ENCODE measurements at places on chromosomes 1 and 21.
A peak's percentile ranks its signal among the peaks of the same experiment; 100 is the strongest.

GRCh38 chr21:20040768-20041167, 957.4 kb upstream of the NCAM2 start:
- H3K4me3 ChIP-seq: no peak overlapping the region
- H3K27me3 ChIP-seq: no peaks in the 10 kb centered on the region

DNA sequence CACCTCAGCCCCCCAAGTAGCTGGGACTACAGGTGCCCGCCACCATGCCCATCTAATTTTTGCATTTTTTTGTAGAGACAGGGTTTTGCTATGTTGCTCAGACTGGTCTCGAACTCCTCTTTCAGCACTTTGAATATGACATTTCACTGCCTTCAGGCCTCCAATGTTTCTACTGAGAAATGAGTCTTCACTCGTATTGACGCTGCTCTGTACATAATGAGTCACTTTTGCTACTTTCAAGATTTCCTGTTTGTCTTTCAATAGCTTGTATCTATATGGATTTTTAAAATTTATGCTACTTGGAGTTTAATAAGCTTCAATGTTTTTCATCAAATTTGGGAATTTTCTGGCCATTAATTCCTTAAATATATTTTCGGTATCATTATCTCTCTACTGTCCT, 64.7 kb downstream of the GORAB start:
- no peak overlapping the region for H3K27ac ChIP-seq
- DNase-seq: no peak
- no peaks in the 10 kb centered on the region for H3K36me3 ChIP-seq
- no peaks in the 10 kb centered on the region for H3K4me1 ChIP-seq
- no peak overlapping the region for H3K4me3 ChIP-seq

- no peak for DNase-seq
- no peaks in the 10 kb centered on the region for H3K27me3 ChIP-seq
- H3K27ac ChIP-seq: no peak overlapping the region
- H3K36me3 ChIP-seq: 0 out of 2 replicates have a peak, but pooled peaks cover 3% of the 10 kb centered on the region
- peak overlapping the region; percentile 1 for H3K4me3 ChIP-seq
These were observed 501 bp downstream of the FBXO6 start for GRCh38 chr1:11664336-11665065.

DNA sequence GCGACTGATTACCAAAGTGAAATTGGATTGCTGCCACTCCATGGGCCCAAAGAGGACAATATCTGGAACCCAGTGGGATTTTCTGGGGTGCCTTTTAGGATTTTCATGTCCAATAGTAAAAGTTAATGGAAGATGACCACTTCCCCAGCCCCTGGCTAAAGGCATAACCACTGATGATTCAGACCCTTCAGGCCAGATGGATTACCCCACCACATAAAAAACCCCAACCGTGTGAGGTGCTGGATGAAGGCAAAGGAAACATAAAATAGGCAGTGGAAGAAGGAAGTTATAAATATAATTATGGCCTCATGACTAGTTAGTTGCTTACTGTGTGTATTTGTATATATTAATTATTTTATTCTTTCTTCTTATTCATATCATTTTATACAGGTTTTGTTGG, 40.2 kb upstream of the IL10 start:
- H3K4me3 ChIP-seq: no peak overlapping the region
- no peaks in the 10 kb centered on the region for H3K4me1 ChIP-seq
- no peak for DNase-seq

GRCh38 chr1:53087332-53088285, 25.6 kb downstream of the PODN start:
- no peak overlapping the region for H3K27ac ChIP-seq
- no peak overlapping the region for H3K4me3 ChIP-seq
- DNase-seq: no peak
- peaks cover 1% of the 10 kb centered on the region for H3K36me3 ChIP-seq

DNA sequence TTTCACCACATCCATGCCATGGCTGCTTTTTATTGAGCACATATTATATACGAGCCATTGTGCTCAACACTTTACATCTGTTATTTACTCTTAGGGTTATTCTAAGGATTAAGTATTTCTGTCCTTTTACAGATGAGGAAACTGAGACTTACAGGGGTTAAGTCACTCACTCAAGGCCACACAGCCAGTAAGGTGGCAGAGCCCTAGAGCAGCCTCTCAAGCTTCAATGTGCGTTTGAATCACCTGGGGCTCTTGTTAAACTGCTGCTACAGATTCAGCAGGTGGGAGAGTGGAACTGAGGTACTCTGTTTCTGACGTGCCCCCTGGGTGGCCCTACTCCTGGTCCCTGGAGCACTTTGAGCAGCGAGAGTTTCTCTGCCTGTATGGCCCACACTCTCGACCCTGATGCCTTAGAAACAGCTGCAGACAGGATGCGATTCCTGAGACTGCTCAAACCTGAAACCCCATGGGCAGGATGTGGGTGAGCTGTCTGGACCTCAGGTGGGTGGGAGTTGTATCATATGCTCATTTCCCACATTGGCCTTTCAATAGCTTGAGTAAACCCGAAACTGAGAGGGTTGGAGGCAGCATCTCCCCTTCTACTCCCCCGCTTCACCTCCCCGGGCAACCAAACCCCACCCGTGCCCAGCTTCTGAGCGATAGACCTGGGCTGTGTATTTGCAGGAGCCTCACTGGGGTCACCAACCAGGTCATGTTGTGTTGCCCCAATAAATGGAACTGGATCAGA, 59.3 kb downstream of the MAN1C1 start:
- H3K4me1 ChIP-seq: no peaks in the 10 kb centered on the region
- no peak overlapping the region for H3K4me3 ChIP-seq
- DNase-seq: no peak

DNA sequence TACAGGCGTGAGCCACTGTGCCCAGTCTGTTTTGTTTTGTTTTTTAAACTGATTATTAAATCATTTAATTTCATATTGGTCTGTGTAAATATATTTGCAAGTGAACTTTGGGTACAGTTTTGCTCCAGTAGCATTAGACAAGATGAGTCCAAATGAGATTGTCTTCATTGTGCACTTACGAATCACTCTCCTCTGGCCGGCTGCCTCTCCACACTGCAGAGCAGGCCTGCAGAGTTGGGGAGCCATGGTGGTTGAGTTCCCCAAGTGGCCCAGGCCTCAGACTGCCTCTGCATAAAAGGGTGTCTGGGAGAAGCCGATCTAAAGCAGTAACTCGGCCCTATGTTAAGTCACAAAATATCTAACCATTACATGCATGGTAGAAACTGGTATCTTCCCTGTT, 74.8 kb downstream of the ATP5PO start:
- no peaks in the 10 kb centered on the region for H3K4me1 ChIP-seq
- H3K36me3 ChIP-seq: no peaks in the 10 kb centered on the region
- DNase-seq: no peak
- H3K27ac ChIP-seq: no peak overlapping the region
- H3K27me3 ChIP-seq: no peaks in the 10 kb centered on the region
- H3K4me3 ChIP-seq: no peak overlapping the region

DNA sequence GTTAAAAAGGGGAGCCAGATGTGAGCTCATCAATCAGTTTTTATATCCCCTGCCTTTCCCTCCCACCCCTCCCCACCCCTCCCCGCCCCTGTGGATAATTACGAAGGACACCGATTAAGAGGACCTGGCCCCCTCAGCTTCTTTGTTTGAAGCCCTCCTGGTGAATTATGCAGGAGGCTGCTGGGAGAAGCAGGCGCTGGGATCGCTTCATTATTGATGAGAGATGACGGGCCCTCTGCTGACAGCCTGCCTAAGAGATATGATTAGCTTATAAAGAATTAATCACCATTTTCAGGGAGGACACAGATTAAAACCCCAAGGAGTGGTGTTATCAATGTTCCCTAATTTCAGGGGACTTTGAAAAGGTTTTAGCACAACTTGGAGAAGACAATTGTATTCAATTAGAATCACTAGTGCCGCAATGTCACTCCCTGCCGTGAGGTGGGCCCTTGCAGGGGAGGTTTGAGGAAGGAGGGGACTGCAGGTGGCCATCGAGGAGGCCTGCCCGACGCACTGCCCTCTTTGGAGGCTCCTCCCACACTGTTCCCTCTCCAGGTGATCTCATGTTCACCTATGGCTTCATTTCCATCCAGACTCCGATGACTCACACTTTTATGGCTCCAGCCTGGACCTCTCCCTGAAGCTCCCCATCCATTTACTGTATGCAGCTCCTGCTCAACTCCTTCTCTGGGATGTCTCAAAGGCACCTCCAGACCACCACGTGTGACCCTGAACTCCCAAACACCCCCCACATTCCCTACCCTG, 67.0 kb upstream of the KLHDC7A start:
- no peaks in the 10 kb centered on the region for H3K27me3 ChIP-seq
- 0 out of 2 replicates have a peak, but pooled peaks cover 3% of the 10 kb centered on the region for H3K36me3 ChIP-seq
- H3K4me1 ChIP-seq: peaks cover 7% of the 10 kb centered on the region

GRCh38 chr1:51313961-51314777, 16.2 kb downstream of the TTC39A start:
- no peaks in the 10 kb centered on the region for H3K27me3 ChIP-seq
- H3K27ac ChIP-seq: no peak overlapping the region
- no peak overlapping the region for H3K4me3 ChIP-seq

DNA sequence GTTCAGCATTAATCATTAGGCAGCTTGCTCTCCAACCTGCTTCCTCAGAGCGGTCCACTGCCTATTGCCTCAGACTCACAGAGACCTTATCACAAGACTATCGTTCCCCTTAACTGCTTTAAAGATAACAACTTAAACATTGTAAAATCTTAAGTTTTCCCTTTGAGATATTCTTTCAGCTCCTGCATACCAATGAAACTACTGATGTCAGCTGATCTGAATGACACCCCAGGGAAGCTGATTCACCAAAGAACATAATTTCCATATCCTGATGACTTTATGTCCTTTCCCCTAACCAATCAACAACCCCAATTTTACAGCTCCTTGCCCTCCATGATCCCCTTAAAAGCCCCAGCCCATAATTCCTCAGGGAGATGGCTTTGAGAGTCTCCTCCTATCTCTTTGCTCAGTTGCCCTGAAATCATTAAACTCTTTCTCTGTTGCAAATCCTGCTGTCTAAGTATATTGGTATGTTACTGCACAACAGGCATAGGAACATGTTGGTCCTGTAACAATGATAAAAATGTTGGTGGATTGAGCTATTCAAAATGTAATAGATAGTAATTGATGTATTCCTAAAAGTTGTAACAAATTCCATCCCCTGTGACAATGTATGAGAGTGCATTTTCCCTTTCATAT, 621.4 kb upstream of the RGS18 start:
- no peak for DNase-seq
- no peaks in the 10 kb centered on the region for H3K27me3 ChIP-seq
- H3K36me3 ChIP-seq: no peaks in the 10 kb centered on the region
- no peaks in the 10 kb centered on the region for H3K4me1 ChIP-seq
- no peak overlapping the region for H3K4me3 ChIP-seq

DNA sequence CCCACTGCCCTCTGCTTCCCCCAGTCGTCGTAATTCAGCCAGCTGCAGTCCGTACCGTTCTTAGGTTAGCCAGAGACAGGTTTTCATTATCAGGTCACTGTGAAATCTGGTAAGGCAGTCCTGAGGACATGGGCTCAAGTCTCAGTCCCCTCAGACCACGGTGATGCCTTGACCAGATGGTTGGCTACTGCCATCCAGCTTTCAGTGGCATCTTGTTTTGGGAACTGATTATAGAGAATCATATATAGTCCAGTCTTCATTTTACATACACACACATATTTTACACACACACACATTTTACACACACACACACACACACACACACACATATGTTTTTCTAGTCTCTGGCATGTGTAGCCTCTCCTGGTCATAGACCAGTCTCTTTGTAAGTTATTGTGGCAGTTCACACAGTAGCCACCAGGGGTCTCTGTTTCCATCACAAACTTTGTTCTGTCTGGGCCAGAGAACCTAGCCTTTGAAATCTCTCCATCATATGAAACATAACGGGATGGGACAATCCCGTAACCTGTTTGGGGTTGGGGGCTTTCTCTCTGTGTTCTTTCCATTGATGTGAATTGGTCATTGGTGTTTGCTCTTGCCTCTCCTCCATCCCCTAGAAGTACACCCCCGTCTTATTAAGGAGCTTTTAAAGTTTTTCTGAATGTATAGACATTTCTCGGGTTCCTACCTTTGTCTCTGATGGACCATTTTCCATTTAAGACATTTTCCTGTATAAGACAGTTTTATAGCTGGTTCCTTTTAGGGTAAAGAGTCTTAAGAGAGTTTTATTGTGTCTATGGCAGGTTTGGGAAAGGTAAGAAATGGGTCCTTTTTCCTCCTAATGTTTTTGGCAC, 8.4 kb upstream of the IKBKE start:
- H3K27ac ChIP-seq: no peak overlapping the region
- peaks cover 2% of the 10 kb centered on the region for H3K4me1 ChIP-seq
- H3K36me3 ChIP-seq: peaks cover 3% of the 10 kb centered on the region
- DNase-seq: no peak
- H3K27me3 ChIP-seq: no peaks in the 10 kb centered on the region
- H3K4me3 ChIP-seq: no peak overlapping the region

Data from iPS DF 6.9 (cell line).